ENCODE measurements at places on chromosomes 2 and 18.

- DNase-seq: no peak
These were observed 179.6 kb downstream of the NCK2 start for GRCh38 chr2:105924271-105924670.

- no peak for DNase-seq
These were observed 52.5 kb upstream of the CAVIN2 start for GRCh38 chr2:191899410-191899809.

DNA sequence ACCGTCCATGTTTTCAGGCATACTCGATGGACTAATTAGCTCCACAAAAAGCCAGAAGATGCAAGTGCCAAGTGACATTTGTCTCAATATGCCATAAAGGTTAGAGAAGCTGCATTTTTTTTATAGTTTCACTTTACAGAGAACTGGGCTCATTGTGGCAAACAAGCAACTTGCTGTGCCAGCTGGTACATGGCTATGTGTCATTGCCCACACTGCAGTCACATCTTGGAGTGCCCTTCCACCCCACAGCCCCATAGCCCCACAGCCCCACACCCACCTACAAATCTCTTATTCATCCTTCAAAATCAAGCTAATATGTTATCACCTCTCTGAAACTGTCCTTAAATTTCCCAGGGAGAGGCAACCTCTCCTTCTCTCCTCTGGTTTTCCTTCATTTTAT lies 451.9 kb downstream of the ARHGAP15 start:
- no peak for DNase-seq

GRCh38 chr2:173989884-173990215 lies 24.7 kb upstream of the SP3 start:
- DNase-seq: no peak

DNA sequence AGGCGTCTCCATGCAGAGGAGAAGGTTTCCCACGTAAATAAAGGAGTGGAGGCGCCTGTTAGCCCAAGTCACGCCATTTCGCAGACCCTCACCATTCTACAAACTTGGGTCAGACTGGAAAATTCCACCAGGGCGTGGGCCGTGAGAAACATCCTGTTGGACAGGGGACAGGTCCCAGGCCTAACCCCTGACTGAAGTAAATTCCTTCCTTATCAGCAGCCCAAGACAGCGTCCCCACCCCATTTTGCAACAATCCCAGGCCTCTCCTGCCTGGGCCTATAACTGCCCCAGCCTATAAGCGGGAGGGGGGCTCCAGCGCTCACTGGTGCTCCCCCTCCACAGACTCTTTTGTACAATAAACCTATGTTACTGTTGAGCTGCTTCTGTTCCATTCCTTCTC lies 57.3 kb upstream of the CBLN2 start:
- DNase-seq: no peak

GRCh38 chr2:94875820-94876522 lies 4.7 kb downstream of the TEKT4 start:
- no peak for DNase-seq

- peak; percentile 34 for DNase-seq
These were observed 66.9 kb upstream of the ZNG1B start for GRCh38 chr2:113370478-113371091.

GRCh38 chr18:23369266-23369665 lies 83.8 kb upstream of the RIOK3 start:
- DNase-seq: no peak

DNA sequence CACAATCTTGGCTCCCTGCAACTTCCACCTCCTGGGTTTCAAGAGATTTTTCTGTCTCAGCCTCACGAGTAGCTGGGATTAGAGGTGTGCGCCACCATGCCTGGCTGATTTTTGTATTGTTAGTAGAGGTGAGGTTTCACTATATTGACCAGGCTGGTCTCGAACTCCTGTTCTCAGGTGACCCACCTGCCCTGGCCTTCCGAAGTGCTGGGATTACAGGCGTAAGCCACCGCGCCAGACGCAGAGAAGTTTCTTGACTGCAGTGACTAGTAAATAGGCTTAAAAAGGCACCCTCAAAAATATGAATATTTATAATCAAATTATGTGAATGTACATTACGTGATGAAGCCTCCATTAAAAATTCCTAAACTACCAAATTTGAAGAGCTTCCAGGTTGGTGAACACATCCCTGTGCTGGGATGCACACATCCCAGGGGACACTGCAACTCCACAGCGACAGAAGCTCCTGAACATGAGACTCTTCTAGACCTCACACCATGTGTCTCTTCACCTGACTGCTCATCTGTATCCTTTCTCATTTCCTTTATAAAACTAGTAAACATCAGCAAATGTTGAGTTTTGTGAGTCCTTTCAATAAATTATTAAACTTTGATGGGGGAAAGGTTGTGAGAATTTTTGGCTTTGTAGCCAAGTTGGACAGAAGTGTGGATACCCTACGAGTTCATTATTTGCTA lies 203.3 kb upstream of the SPOPL start:
- DNase-seq: no peak

- DNase-seq: no peak
These were observed 44.4 kb downstream of the ALPK2 start for GRCh38 chr18:58584200-58585127.

GRCh38 chr2:54866868-54867267 lies 143.4 kb downstream of the EML6 start:
- no peak for DNase-seq

GRCh38 chr2:15313657-15314056 lies 247.5 kb downstream of the NBAS start:
- no peak for DNase-seq

- DNase-seq: no peak
These were observed 55.9 kb downstream of the UNC50 start for GRCh38 chr2:98664323-98664722.

DNA sequence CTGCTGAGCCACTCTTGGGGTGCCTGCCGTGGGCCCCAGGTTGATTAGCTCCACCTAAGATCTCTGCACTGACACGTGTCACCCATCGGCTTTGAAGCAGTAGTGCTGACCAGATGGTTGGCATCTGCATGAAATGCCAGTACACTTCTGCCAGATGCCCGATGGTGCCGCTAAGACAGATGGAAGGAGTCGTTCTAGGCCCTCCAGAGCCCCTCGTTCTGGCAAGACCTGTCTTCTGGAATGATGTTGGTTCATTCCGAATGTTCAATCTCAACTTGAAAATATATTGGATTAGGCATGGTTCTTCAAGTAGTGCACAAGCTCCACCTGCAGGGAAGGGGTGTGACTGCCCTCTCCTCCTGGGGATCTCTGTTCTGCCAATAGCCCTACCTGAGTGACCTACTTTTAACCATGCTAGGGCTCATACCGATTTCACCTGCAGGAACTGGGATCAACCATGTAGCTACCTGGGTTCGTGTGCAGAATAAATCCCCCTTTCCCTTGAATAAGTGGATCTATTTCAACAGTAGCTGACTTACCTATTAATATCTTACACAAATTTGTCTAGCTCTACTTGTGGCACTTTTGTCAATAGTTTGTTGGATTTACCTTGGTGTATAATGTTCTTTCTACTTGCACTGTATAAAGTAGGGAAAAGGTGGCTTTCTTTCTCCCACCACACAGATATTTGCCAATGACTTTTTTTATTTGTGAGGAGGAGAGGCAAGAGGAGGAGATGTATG lies 342.6 kb downstream of the CTNNA2 start:
- DNase-seq: no peak

GRCh38 chr2:237201461-237202287 lies 116.0 kb downstream of the COPS8 start:
- no peak for DNase-seq

- no peak for DNase-seq
These were observed 148.5 kb upstream of the DLX2 start for GRCh38 chr2:172251231-172251630.

- DNase-seq: no peak
These were observed 40.3 kb downstream of the WDR43 start for GRCh38 chr2:28934769-28935168.

DNA sequence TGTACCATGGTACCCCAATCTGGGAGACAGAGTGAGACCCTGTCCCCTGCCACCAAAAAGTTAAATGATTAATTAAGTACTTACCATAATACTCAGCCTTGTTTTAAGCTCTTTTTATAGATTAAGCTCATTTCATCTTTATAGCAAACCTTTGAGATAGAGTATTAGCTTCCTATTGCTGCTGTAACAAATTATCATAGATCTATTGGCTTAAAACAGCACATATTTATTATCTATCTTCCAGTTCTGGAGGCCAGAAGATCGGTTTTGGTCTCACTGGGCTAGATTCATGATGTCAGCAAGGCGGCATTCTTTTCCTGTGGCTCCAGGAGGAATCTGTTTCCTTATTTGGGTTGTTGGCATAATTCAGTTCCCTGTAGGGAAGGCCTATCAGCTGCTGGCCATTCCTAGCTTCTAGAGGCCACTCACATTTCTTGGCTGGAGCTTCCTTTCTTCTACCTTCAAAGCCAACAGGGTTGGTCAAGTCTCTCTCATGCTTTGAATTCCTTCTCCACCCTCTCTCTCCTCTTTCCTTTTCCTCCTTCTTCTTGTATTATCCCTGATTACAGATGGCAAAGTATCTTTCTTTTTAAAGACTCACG lies 13.7 kb upstream of the GREB1 start:
- DNase-seq: no peak

- DNase-seq: no peak
These were observed 56.6 kb upstream of the PPM1B start for GRCh38 chr2:44112096-44112495.

DNA sequence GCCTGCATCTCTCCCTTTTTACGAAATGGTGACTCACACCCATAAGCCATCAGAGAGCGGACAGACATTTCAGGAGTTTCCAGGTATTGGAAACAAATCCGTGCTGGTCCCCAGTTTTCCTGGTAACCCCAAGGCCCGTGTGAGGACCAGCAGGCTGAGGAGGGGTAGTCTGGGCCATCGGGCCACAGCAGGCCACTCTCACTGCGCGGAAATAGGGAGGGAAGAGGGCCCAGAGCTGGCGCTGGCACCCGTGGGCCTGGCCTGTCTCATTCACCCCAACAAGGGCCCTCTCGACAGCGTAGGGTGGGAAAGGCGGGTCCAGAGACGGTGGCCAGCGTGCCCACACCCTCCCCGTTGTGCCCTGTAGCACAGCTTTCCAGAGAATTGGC lies 13.7 kb upstream of the FAHD2A start:
- no peak for DNase-seq

GRCh38 chr2:9189901-9190300 lies 16.7 kb upstream of the ASAP2 start:
- no peak for DNase-seq

DNA sequence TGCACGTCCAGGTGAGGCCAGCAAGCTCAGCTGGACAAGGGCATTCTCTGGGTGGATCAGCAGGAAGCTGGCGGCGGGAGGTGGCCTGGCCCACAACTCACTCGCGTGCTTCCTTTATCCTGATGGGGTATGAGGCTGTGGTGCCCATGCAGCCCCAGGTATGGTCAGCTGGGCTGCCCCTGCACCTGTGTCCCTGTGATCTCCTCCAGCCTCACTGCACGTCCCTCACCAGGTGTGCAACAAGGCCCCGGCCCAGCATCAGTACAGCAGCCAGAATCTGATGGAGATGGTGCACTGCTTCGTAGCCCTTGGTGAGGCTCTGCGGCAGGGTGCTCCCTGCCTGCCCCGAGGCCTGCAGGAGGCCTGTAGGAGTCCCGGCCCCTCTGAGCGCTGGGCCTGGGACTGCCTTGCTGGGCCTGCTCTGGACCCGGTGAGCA lies 17.6 kb downstream of the MROH2A start:
- no peak for DNase-seq

GRCh38 chr2:9278439-9278838 lies 71.8 kb downstream of the ASAP2 start:
- no peak for DNase-seq

DNA sequence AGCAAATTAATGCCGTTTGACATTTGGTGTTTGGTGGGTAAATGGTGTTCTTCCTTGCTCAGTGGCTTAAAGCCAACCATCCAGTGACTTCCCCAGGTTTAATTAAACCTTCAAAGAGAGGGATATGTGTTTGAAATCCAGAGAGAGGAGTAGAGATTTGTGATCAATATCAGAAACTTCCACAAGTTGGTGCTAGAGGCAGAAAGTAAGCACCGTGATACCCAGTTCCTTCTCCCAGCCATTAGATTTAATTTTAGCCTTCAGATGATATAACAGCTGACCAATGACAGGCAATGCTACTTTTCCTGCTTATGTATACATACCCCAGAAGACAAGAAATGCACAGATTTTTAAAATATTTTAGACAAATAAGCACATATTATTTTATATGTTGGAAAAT lies 398.5 kb downstream of the CDH2 start:
- DNase-seq: no peak

DNA sequence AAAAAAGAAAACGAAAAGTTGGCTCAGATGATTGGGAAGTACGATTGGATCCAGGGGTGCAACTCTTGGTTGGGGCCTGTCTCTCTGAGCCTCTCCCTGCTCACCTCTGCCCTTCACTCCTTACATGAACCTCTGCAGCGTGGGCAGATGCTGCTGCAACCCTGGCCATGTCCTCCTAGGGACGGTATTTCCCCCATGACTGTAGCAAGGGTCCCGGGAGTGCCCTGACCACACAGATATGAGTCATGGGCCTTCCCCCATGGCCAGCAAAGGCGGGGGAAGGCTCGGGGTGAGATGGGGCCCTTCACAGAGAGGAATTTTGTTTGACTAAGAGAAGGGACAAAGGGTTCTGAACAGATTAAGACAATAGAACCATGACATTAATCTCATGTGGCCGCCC lies 129.0 kb downstream of the NCK2 start:
- DNase-seq: peak; percentile 25

GRCh38 chr2:60347781-60348180 lies 205.7 kb downstream of the BCL11A start:
- DNase-seq: no peak

DNA sequence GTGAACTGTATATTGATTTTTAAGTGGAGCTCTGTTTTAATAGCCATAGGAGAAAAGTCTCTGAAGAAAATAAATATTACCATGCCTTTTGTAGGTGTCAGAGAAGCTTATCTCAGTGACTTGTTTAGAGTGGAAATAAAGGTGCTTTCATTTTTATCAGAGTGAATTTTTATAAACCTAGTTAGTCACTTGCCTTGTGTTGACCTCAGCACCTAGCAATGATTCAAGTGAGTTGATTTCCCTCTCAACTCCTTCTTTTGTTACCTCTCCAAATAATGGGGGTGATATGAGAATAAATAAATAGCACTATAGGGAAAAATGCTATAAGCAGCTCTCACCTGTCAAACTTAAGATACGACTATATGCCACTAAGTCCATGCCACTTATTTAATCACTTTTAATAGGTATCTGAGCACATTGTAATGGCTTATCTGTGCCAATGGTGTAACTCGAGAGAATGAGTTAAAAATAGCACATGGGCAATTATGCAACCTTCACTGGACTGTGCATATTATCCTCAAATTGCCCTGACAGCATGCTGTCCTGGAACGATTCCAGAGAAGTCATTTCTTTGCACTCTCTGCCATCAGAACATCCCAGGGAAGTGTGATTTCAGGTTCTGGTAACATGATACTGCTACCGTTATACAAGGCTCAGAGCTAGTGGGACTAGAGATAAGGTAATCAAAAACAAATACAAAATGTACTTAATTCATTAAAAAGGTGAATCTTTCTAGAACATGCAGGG lies 290.8 kb downstream of the CCDC85A start:
- no peak for DNase-seq

GRCh38 chr18:79508565-79509535 lies 113.1 kb downstream of the NFATC1 start:
- DNase-seq: no peak

Data from stimulated activated CD4-positive, alpha-beta T cell treated with anti-CD3 and anti-CD28 coated beads, Interleukin-15, amount 100 ng/mL, for 1 hour (primary cell).